ENCODE measurements at places on chromosomes 6 and 20.

- no peak for DNase-seq
Observed at GRCh38 chr20:23163562-23163961, 77.4 kb upstream of the CD93 start.

- no peak for DNase-seq
Observed at GRCh38 chr6:36505744-36506534, 41.3 kb downstream of the STK38 start.

- no peak for DNase-seq
Observed at GRCh38 chr6:132199343-132199742, 201.9 kb downstream of the MOXD1 start.

DNA sequence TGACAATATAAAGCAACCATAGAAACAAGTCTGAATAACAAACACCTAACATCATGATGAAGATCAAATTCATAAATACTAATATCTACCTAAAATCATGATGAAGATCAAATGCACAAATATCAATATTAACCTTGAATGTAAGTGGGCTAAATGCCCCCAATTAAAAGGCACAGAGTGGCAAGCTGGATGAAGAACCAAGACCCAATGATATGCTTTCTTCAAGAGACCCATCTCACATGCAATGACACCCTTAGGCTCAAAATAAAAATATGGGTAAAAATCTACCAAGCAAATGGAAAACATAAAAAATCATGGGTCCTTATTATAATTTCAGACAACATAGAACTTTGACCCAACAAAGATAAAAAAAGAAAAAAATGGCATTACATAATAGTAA, 578.5 kb upstream of the PTCHD4 start:
- DNase-seq = no peak

GRCh38 chr20:1301031-1301529, 27.9 kb downstream of the SDCBP2 start:
- no peak for DNase-seq

GRCh38 chr20:38892091-38892981, 33.9 kb upstream of the FAM83D start:
- DNase-seq = no peak

- DNase-seq = peak; percentile 24
Observed at GRCh38 chr6:94130478-94130877, 711.1 kb upstream of the EPHA7 start.

DNA sequence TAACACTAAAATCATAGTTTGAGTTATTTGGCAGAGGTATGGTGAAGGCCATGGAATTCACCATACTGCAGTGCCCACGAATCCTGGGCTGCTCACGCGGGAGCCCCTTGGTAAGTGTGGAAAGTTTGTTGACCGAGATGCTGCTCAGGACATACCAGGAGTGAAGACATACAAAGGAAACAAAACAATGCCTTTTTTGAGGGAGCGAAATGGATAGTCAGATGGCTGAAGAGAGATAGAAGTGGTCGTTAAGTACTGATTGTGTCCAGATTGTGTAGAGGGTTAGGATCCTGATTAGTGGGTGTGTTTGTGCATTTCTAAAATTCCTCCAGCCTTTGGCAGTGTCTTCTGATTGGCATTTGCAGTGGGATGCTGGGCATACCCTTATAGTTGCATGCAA, 83.0 kb downstream of the SOBP start:
- no peak for DNase-seq

DNA sequence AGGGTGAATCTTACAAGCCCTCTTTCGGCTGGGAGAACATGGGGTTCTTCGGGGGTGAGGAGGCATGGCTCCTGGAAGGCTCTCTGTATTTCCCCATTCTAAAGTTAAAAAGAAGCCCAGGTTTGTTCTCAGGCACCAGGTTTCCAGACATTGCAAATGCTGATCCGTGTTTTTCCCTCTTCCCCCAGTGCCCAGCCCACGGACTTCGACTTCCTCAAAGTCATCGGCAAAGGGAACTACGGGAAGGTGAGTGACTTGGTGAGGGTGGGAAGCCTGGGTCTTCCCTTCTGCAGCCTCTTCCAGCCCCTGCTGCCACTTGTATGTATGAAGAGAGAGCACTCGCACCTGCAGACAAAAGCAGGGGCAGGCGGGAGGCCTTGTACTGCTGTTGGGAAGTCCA, 8.7 kb downstream of the SGK2 start:
- no peak for DNase-seq

- no peak for DNase-seq
Observed at GRCh38 chr20:62476056-62476838, 452 bp upstream of the GATA5 start.

- DNase-seq = no peak
Observed at GRCh38 chr20:43752561-43753301, 25.9 kb upstream of the GTSF1L start.

- no peak for DNase-seq
Observed at GRCh38 chr6:159716247-159717096, 10.8 kb upstream of the WTAP start.

DNA sequence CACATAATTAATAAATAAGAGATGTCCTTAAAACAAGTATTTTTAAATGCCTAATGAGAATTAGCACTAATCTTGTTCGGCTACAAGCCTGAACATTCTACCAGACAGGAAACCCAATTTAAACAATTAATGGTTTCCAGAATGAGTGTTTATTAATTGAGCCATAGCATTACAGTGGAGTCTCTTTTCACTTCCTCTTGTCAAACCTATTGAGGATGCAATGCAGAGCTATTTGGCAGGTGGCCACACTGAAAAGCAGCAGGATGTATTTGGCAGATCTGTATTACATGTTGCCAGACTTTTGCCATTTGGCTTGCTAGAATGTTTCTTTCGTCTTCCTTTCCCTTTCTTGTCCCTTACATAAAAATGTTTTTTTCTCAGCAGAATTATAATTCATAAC, 475.2 kb upstream of the MARCKS start:
- no peak for DNase-seq

GRCh38 chr6:108009894-108010293, 51.9 kb upstream of the SEC63 start:
- DNase-seq = no peak

GRCh38 chr20:57871237-57871632, 161.4 kb upstream of the PMEPA1 start:
- no peak for DNase-seq

GRCh38 chr20:7029019-7029418, 261.5 kb downstream of the BMP2 start:
- no peak for DNase-seq

DNA sequence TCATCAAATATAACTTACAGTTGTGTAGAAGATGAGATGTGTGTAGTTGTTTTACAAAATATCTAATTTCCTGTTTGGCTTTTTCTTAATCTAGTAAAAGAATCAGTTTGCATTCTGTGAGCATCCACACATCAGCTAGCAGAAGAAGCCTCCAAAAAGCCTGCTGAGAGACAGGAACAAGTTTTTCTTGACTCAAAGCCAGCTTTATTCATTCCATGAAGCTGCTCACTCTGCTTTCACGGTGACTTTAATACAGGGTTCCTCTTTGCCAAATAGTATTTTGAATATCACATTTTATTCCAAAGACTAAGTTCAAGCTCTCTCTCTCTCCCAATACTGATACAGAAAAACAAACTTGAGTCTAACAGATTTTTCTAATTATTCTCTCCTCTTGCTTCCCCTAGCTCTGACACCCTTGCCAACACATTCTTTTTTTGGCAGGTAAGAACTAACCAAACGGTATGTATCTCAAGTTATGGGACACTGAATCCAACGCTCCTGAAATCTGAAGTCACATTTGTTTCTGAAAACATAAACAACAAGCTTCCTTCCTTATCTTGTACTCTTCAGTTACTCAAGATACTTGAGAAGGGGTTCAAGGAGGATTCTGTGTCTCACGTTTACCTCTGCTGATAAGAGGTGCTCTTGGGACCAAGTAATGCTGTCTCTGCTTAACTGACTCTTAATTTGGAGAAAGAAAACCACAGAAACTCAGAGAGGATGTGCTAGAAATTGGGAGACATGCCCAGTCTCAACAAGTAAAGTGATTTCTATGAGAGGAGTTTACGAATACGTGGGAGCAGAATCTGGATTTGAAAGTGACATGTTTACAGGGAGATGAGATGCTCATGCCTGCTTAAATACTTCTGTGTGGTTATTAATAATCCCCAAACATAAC, 184.2 kb upstream of the SPTLC3 start:
- DNase-seq = no peak

- DNase-seq = no peak
Observed at GRCh38 chr20:10897336-10897735, 223.5 kb upstream of the JAG1 start.

GRCh38 chr6:147173140-147173539, 31.1 kb upstream of the STXBP5 start:
- no peak for DNase-seq

- no peak for DNase-seq
Observed at GRCh38 chr20:4763723-4764510, 42.2 kb downstream of the PRND start.

- DNase-seq = no peak
Observed at GRCh38 chr6:5090603-5091002, 5.5 kb downstream of the PPP1R3G start.

GRCh38 chr20:22617160-22617559, 32.8 kb upstream of the FOXA2 start:
- DNase-seq = no peak

DNA sequence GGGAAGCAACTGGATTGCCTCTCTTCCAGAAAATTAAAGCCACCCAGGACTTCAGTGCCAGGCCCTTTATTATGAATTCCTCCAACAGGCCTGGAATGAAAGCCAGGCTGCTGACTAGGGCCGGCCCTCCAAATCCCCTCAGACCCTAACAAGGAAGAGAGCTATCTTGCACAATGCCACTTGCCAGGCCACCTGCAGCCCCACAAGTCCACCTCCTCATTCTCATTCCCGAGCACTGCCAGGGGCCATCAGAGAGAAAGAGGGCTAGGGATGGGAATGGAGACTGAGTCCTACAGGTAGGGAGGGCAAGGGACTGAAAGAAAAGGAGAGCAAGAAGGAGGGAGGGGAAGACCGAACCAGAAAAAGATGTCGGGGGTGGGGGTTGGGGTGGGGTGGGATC, 86.5 kb downstream of the MRPL14 start:
- DNase-seq = no peak

DNA sequence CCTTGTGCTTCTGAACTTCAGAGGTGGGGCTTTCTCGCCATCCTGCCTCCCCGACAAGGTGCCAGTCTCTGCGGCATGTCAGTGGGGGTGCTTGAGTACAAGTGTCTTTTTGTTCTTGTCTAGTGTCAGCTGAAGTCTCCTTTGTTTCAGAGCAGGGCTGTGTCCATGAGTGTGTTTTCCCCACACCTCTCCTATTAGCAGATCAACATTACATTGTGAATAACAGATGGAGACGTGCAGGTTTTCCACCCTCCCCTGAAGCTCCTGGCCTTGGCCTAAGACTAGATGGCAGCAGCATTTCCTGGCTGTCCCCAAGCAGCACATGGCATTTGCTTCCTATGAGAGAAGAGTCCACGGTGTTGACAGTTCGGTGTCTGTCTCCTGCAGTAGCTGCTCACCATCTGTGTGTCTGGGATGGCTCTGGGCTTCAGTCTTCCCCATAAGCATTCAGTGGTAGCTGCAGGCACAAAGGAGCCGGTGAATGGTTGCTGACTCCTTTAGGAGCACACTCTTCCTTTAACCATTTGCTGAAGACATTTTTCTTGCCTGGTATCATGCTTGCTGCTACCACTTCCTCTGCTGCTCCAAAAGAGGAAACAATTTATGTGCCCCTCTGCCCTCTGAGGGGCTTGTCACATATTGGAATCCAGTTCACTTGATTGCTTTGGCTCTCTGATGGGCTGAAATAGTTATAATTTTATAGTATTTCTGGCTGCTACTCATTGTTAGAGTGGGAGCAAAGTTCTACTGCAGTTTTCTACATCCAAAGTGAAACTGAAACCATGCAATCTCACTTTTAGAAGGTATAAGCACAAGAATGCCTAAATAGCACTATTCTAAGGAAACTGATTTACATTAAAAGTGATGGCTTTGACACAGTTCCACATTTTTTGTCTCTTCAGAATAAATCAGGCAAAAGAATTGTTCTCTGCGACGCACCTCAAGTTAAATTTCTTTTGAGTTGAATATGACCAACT, 913.0 kb downstream of the C6orf118 start:
- DNase-seq = peak; percentile 34

Data from HAP-1 (cell line).